Left ventricle myocardium inferior (tissue), 1 donor: ENCODE measurements at places on chromosomes 1 and 21.

- DNase-seq, result no peak
- no peaks in the 10 kb centered on the region for H3K4me1 ChIP-seq
- H3K4me3 ChIP-seq, result no peak overlapping the region
Measured at GRCh38 chr1:99886841-99887240, 36.7 kb downstream of the AGL start.

DNA sequence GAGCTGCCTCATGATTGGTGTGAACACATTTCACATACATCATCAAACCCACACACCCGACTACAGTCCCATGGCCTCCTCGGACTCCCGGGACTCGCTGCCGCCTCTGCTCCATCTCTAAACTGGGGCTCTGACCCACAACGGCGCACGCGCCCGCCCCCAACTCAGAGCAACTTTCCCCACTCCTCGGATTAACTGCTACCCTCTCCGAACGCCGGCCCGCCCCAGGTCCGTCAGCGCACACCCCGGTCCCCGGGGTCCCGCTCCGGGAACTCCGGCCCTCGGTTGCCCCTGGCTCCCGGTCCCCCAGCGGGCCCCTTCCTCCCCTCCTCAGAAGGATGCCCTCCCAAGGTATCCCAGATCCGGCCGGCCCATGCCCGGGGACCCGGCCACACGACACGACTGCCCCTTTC is 740 bp downstream of the DSTYK start:
- no peaks in the 10 kb centered on the region for H3K36me3 ChIP-seq
- peaks cover 31% of the 10 kb centered on the region for H3K4me1 ChIP-seq
- peak overlapping the region; percentile 97 for H3K27ac ChIP-seq
- peak overlapping the region; percentile 99 for H3K4me3 ChIP-seq

DNA sequence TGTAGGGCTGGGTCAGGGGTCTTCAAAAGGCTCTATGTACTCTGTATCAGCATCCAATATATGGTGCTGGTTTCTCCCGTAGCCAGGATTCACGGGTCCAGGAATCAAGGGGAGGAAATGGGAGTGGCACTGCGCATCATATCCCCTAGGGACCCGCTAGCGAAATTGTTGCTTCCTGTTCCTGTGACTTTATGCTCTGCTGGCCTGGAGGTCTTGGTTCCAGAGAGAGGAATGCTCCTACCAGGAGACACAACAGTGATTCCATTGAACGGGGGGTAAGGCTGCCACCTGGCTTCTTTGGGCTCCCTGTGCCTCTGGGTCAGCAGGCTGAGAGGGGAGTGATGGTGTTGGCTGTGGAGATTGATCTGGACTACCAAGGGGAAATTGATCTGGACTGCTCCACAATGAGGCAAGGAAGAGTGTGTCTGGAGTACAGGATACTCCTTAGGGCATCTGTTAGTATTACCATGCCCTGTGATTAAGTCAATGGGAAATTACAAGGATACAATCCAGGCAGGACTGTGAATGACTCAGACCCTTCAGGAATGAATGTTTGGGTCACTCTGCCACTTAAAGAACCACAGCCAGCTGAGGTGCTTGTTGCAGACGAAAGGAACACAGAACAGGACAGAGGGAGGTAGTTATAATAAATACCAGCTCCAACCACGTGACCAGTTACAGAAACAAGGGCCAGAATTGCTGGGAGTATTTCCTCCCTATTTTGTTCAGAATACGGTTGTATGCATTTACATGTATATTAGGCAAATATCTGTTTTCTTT is 10.2 kb downstream of the SPSB1 start:
- peak overlapping the region; percentile 19 for H3K4me3 ChIP-seq
- H3K4me1 ChIP-seq, result peaks cover 58% of the 10 kb centered on the region
- DNase-seq, result peak; percentile 47

DNA sequence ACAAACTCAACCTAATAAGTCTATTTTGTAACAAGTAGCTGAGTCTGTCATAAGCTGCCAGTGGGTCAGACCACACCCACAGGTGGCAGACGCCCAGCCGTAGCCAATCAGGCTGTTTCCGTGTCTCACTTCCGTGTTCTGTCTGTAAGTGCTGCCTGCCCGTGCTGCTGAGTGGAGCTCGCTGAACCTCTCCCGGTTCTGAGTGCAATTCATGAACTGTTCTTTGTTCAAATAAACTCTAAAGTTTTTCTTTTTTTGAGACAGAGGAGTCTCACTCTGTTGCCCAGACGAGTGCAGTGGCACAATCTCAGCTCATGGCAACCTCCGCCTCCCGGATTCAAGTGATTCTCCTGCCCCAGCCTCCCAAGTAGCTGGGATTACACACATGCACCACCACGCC is 25.1 kb downstream of the POFUT2 start:
- H3K27me3 ChIP-seq, result peaks cover 10% of the 10 kb centered on the region
- no peak overlapping the region for H3K4me3 ChIP-seq
- peaks cover 49% of the 10 kb centered on the region for H3K36me3 ChIP-seq
- no peak for DNase-seq

DNA sequence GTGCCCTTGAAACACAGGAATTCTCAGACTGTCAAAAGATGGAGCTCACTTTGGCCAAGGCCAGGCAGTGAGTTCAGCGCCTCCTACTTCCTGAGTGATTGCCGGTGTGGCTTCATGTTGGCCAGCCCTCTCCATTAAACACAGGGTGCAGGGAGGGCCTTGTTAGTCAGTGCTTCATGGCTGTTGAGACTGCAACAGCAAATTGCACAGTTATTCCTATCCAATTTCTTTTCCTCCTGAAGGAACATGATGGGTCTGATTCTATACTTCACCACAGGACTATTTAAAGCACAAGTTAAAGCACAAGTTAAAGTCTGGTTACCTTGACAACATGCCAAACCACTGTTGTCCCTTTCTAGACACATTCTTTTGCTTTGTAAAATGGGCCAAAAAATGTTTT is 156.6 kb downstream of the SIPA1L2 start:
- H3K27me3 ChIP-seq, result no peaks in the 10 kb centered on the region
- H3K36me3 ChIP-seq, result peaks cover 13% of the 10 kb centered on the region
- H3K27ac ChIP-seq, result no peak overlapping the region

DNA sequence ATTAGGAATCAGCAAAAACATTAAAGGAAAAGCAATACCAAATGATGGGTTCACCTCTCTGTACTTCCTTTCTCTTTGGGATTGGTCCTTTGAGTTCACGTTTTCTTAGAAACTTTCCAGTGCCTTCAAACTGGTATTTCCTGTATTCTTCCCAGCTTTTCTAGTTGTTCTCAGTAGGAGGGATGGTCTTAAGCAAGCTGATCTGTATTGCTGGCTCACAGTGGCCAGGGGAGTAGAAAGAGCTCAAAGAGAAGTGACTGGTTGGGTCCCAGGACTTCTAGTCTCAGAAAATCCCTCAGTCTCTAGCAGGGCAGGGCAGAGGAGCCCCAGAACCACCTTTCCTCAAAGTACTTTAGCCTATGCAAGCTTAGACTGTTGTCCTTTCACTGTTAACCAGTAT is 10.1 kb upstream of the USP24 start:
- H3K4me3 ChIP-seq, result no peak overlapping the region
- DNase-seq, result no peak
- H3K27ac ChIP-seq, result no peak overlapping the region
- no peaks in the 10 kb centered on the region for H3K36me3 ChIP-seq

DNA sequence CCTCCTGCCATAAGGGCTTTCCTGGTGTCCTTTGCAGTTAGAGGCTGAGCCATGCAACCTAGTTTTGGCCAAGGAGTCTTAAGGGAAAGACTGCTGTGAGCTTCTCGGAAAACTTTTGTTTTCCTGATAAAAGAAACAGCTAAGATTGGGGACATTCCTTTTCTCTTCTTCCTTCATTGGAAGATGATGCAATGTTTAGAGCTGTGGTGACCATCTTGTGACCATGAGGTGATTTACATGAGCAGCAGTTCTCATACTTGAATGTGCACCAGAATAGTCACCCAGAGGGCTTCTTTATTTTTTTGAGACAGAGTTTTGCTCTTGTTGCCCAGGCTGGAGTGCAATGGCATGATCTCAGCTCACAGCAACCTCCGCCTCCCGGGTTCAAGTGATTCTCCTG is 20.4 kb upstream of the SMAP2 start:
- H3K27ac ChIP-seq, result no peak overlapping the region
- H3K27me3 ChIP-seq, result no peaks in the 10 kb centered on the region
- no peak for DNase-seq
- no peaks in the 10 kb centered on the region for H3K4me1 ChIP-seq
- no peak overlapping the region for H3K4me3 ChIP-seq

DNA sequence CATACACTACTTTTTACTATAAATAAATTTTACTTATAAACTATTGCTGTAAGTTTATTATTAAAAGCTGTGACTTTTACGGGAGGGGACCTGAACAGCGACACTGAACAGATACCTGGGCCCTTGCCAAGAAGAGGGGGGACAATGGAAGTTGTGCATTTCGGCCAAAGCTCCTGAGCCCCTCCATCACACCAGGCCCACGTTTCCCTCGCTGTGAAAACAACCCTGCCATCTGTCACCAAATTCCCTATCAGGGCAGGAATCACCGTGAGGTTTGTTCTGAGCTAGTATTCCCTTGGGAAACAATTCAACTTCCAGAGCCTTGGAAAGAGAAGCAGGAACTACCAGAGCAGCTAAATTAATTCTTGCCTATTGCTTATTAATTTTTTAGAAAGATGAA is 37.0 kb downstream of the VTCN1 start:
- H3K4me3 ChIP-seq, result no peak overlapping the region
- H3K27ac ChIP-seq, result no peak overlapping the region
- no peaks in the 10 kb centered on the region for H3K4me1 ChIP-seq
- H3K36me3 ChIP-seq, result no peaks in the 10 kb centered on the region
- no peaks in the 10 kb centered on the region for H3K27me3 ChIP-seq

- no peak overlapping the region for H3K27ac ChIP-seq
- no peaks in the 10 kb centered on the region for H3K27me3 ChIP-seq
- H3K4me3 ChIP-seq, result no peak overlapping the region
- peaks cover 27% of the 10 kb centered on the region for H3K36me3 ChIP-seq
- no peak for DNase-seq
Measured at GRCh38 chr1:52460694-52461093, 56.3 kb downstream of the PRPF38A start.

- no peaks in the 10 kb centered on the region for H3K36me3 ChIP-seq
- no peak overlapping the region for H3K4me3 ChIP-seq
- H3K27ac ChIP-seq, result no peak overlapping the region
Measured at GRCh38 chr1:240941701-240942370, 329.9 kb upstream of the GREM2 start.

DNA sequence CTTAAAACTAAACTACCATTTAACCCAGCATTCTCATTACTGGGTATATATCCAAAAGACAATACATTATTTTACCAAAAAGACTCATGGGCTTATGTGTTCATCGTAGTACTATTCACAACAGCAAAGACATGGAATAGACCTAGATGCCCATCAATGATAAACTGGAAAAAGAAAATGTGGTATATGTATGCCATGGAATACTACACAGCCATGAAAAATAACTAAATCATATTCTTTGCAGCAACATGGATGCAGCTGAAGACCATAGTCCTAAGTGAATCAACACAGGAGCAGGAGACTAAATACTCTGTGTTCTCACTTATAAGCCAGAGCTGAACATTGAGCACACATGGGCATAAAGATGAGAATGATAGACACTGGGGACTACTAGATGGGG is 645.1 kb upstream of the B3GALT2 start:
- H3K36me3 ChIP-seq, result no peaks in the 10 kb centered on the region
- no peak overlapping the region for H3K27ac ChIP-seq
- H3K27me3 ChIP-seq, result no peaks in the 10 kb centered on the region
- no peak for DNase-seq

DNA sequence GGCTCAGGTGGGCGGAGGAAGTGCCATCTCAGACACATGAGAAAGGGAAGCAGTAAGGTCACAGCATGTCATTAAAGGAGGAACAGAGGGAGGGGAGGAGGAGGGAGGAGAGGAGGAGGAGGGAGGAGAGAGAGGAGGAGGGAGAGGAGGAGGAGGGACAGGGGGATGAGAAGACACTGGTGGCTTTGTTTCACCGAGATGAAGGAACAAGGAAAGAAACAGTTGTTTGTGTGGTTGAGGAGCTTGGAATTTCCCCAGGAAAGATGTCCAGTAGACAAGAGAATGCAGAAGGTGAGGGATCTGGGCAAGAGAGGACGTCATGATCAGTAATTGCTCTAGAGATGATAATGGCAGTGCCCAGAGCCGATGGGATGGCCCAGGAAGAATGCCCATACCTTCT is 97.7 kb downstream of the AJAP1 start:
- H3K27me3 ChIP-seq, result peaks cover 54% of the 10 kb centered on the region
- no peaks in the 10 kb centered on the region for H3K4me1 ChIP-seq
- H3K36me3 ChIP-seq, result no peaks in the 10 kb centered on the region
- H3K4me3 ChIP-seq, result no peak overlapping the region
- DNase-seq, result no peak
- no peak overlapping the region for H3K27ac ChIP-seq

DNA sequence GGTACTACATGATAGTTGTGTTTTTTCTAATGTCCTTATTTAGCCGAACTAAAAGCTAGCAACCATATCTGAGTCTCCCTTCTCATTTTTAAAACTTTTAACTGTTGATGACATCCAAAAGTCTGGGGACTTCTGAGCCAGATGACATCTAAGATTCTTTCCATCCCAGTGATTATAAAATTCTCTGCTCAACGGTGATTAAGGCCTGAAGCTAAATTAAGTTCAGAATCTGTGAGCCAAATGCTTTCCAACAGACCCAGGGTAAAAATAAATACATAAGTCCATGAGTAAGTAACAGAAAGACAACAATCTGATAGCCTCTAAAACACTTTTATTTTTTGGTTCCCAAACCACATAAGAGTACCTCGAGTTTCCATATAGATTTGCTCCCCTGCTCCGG is 13.1 kb upstream of the PTP4A2 start:
- no peaks in the 10 kb centered on the region for H3K27me3 ChIP-seq
- peak overlapping the region; percentile 95 for H3K27ac ChIP-seq
- peaks cover 56% of the 10 kb centered on the region for H3K4me1 ChIP-seq
- no peak overlapping the region for H3K4me3 ChIP-seq

DNA sequence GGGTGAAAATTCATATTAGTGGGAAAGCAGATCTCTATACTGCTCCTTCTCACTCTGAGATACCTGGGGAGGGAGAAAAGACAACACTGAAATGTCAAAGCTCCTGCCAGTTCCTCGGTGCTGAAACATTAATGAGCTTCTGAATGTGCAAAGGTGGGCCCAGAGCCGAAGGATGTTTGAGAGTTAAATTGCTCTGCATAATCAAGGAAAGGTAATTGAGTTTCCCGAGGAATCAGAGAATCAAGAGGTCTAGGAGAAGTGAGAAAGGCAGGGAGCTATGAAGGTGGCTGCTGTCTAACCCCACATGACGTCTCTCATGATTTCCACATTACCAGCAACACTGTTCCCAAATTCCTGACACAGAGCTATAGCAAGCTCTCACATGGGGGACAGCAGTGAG is 346.7 kb downstream of the SMYD3 start:
- no peak for DNase-seq
- peaks cover 14% of the 10 kb centered on the region for H3K4me1 ChIP-seq
- no peaks in the 10 kb centered on the region for H3K36me3 ChIP-seq
- no peak overlapping the region for H3K27ac ChIP-seq

- H3K4me3 ChIP-seq, result no peak overlapping the region
- peaks cover 10% of the 10 kb centered on the region for H3K27me3 ChIP-seq
- no peaks in the 10 kb centered on the region for H3K36me3 ChIP-seq
- H3K27ac ChIP-seq, result no peak overlapping the region
- DNase-seq, result no peak
- peaks cover 17% of the 10 kb centered on the region for H3K4me1 ChIP-seq
Measured at GRCh38 chr1:40948741-40949443, 30.6 kb upstream of the CTPS1 start.
